GM18507 (cell line): ENCODE measurements at places on chromosomes 12 and 14.

DNA sequence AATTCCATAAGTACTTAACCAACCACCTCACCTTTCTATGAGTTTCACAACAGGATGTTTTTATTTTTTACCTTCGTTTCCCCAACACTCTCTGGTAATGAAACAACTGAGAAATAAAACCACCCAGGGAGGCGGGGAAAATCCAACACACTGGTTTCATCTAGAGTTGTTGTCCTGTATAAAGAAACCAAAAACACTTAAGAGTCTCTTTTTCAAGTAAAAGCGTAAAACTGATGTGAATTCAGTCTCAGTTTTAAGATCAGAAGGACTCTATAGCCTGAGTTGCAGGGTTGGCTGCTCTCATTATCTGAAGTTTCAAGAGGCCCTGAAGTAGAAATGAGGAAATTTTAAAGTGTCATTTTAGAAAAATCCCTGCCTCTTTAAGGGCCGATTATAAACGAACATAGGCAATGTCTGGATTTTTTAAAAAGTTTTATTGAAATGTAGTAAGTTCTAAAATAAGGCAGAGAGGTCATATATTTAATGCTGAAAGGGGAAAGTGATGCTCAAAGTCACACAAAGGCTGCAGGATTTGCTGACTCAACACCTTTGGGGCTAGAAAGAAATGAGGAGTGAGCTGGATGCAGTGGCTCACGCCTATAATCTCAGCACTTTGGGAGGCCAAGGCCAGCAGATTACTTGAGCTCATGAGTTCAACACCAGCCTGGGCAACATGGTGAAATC is 27.2 kb downstream of the HIGD1C start:
- DNase-seq: no peak

GRCh38 chr14:49886523-49886922 is 6.4 kb upstream of the ARF6 start:
- no peak for DNase-seq

- DNase-seq: no peak
These were observed 13.4 kb downstream of the ALDH2 start for GRCh38 chr12:111780166-111780565.

- no peak for DNase-seq
These were observed 48.6 kb downstream of the PCNX1 start for GRCh38 chr14:70955543-70956480.

- DNase-seq: no peak
These were observed 13.4 kb upstream of the OAS2 start for GRCh38 chr12:112964915-112965314.

GRCh38 chr12:100128512-100128908 is 14.2 kb downstream of the BLTP3B start:
- no peak for DNase-seq

DNA sequence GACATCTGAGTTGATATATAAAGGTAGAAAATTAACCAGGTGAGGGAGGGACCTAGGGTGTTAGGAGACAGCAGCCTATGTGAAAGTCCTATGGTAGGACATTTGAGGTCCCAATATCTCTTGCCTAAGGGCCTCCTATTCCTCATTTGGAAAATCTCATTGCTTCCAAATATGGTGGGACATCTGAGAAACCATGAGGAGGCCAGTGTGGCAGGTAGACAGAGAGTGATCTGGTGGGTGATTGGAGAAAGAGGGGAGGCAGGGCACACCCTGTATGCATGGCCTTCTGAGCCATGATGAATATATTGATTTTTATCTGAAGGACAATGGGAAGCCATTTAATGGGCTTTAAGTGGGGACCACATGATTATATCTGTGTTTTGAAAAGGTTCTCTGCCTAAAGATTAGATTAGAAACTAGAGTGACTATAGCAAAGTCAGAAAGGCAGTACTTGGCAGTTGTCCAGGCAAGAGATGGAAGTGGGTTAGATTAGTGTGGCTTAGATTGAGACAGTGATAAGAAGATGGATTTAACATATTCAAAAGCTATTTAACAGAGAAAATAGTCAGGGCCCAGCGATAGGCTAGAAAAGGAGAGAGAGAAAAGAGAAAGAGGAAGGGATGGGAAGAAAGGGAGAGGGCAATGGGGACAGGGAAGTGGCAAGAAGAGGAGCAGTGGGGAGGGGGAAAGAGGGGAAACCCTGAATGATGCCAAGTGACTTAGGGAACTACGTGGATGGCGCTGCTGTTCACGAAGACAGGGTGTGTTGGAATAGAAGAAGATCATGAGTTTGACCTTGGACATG is 237.2 kb upstream of the SRRM4 start:
- no peak for DNase-seq

DNA sequence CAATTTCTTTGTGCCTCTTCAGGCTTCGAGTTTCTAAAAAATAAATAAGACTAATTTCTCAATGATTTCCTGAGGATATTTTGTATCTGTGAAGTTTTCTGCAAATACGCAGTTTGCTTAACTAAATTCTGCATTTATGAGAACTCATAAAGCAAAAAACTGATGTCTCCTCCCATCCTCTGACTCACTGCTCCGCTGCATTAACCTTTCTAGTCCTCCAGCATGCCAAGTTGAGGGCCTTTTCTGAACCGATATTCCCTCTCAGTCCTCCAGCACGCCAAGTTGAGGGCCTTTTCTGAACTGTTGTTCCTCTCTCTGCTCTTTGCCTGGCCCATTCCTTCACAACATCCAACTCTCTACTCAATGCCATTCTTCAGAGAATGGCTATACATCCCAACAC is 3.2 kb downstream of the IPO8 start:
- no peak for DNase-seq

DNA sequence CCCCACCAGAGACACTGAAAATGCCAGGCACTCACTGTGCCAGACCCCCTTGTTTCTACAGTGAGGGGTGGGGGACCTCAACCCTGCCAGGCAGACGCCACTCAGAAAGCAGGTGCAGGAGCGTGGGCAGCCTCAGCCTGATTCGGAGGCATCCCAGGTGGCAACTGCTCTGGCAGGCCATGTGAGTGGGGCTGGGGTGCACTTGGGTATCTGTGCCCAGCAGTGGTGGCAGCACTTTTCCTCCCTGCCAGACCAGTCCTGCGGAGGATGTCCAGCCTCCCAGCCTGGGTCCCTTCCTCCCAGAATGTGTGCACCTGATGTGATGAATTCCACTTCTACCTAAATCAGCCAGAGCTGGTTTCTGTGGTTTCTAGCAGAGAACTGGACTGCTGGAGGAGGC is 13.4 kb upstream of the TTC7B start:
- no peak for DNase-seq

DNA sequence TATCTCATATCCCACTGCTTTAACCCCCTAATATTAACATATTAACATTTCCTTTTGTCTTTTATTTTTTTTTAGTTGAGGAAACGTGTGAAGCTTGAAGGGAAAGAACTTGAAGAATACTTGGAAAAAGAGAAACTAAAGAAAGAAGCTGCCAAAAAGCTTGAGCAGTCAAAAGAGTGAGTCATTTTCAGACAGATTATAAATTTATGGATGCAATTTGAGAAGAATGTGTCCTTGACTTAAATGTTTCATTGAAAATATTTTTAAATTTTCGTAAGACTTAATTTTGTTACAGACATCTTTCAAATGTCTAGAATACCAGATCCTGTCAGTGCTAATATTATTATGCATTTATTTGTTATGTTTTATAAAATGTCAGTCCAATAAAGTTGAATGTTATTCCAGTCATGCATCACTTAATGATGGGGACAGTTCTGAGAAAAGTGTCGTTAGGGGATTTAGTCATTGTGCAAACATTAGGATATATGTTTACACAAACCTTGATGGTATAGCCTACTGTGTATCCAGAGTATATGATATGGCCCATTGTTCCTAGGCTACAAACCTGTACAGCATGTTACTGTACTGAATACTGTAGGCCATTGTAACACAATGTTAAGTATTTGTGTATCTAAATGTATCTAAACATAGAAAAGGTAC is 32.6 kb downstream of the CPSF2 start:
- DNase-seq: no peak

GRCh38 chr12:12791756-12792369 is 6.4 kb downstream of the APOLD1 start:
- DNase-seq: no peak

- DNase-seq: no peak
These were observed 136.4 kb upstream of the PRMT8 start for GRCh38 chr12:3354586-3354985.

DNA sequence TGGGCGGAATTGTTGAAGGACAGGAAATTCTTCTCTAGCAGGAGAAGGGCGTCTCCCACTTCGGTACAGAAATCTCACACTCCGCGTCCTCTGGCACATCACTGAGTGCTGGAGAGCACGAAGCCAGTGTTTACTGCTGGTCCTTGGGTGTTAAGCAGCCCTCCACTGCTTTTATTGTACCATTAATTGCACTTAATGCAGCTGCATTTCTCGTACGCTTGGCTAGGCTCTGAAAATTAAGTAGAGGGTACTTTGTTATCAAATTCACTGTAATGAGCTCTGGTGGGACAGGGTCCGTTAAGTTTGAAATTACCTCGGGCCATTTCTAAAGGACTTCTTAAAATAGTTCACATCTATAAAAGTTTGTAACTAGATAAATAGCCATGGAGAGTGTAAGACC is 411.2 kb downstream of the NPAS3 start:
- no peak for DNase-seq

DNA sequence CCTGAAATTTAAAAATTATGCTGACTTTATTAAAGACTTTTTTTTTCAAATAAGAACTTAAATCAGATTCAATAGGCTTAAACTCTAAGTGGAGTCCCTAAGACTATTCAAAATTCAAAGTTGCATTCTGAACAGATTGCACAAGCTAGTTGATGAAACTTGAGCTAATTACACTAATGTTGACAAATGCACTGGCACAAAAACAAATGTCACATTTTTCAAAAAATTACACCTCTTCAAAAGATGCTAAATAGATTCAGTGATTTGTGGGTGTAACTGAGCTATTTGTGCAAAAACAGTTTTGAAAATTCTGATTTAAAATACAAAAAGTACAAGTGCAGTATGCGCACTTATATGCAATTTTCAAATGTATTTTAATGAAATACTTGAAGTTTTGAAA is 205.4 kb downstream of the RERGL start:
- no peak for DNase-seq

DNA sequence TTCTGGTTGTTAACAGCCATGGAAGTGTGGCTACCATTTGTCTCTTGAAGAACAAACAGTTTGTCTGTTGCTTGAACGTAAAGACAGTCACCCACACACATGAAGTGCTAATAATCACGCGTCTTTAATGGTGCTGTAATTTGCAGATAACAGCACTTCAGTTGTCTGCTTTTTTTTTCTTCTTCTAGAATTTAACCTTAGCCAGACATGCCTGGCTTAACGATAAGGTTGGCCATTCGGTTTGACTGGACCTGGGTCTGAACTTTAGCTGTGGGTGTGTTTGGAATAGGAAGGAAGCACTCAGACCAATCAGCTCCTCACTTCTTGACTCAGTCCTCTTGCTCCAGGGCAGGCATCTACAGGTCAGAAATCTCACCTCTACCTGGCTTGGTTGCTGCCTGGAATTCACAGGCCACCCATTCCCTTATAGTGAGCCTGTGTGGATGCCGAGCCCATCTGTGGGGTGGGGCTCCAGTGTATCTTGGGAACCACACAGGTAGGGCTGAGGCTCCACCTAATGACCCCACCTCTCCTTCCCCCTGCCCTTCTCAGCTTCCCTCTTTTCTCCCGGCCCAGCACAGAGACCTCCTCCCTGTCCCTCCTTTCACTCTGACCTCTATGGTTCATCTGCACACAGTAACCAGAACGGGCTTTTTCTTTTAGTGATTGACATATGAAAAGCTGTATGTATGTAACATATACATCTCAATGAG is 246.4 kb upstream of the PWP1 start:
- DNase-seq: no peak

DNA sequence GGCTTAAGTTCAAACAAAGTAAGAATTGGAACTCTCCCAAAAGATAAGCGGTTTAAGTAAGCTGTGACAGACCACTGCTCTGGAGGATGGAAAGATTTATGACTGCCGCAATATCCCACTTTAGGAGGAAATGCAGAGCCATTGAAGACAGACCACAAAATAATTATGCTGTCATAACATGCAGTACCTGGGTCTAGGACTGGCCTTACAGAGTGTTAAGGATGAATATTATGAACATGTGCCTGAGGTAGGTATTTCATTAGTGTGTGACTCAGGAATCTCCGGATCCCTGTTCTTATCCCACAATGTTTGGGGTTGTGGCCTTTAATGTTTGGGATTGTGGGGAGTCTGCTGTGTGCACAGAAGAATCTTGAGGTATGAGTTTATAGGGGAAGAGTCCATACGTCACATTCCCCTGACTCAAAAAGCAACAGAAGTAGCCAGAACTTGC is 114.9 kb downstream of the SAMD4A start:
- no peak for DNase-seq

DNA sequence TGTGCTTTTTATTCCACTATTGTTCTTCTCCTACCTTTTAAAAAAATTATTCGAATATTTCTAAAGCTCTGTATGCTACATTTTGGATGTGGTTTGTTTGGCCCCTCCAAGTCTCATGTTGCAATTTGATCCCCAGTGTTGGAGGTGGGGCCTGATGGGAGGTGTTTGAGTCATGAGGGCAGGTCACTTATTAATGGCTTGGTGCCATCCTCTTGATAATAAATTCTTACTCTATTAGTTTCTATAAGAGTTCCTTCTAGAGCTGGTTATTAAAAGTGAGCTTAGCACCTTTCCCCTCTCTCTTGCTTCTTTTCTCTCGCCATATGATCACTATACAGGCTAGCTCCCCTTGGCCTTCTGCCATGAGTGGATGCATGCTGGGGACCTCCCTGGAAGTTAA is 445.6 kb upstream of the PDE3A start:
- no peak for DNase-seq

DNA sequence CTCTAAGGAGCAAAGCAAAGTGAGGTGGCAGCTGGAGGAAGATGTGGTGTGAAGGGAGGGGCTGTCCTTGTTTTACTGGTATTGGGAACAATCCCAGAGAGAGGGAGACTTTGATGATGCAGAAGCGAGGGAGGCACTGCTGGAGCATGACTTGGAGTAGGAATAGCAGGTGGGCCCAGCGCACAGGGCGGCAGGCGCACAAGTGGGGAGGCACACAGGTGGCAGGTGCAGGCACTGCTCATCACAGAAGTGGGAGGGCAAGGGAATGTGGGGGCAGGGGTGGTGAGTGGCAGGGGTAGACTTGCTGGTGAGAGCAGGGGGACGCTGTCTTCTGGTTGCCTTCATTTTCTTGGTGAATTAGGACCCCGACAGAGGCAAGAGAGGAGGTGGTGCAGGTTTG is 11.5 kb upstream of the IFI27 start:
- DNase-seq: no peak

- DNase-seq: no peak
These were observed 57.8 kb downstream of the TMEM117 start for GRCh38 chr12:43893670-43894069.

DNA sequence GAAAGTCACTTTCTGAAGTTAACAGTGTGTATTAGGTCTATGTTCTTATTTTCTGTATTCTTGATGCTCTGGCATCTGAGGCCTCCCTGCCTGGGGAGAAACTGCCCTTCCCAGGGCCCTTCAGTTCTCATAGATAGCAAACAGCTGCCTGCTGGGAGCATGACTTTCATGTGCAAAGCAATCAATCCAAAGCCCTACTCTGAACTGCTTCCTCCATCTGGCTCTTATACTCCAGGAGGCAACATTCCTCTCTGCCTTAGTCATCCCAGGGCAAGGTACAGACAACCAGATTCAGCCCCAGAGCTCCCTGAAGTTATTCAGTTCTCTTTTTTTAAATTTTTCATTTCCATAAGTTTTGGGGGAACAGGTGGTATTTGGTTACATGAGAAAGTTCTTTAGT is 41.7 kb upstream of the RIN3 start:
- DNase-seq: no peak
